ENCODE measurements at places on chromosomes 12 and 14. TPM values are rescaled to one million over a fixed set of nuclear protein-coding genes. Genes with fewer than 3 reads are reported as not detected.

DNA sequence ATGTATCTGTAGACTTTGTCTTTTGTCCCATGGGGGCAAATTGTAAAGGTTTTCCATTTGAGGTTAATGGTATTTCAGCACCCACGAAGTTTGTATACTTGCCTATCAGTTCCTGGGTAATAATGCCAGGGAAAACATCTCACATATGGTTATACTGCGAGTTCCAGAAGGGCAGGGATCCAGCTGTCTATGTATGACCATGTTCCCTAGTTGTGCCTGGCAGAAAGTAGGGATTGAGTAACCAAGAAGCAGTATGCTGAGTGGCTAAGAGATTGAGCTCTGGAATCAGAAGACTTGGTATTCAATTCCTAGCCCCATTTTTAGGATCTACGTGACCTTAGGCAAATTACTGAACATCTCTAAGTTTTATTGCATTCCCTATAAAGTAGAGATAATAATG lies 173.2 kb upstream of the PWP1 start:
- no peak for DNase-seq

GRCh38 chr12:26555139-26555538 lies 277.9 kb downstream of the ITPR2 start:
- DNase-seq: no peak

DNA sequence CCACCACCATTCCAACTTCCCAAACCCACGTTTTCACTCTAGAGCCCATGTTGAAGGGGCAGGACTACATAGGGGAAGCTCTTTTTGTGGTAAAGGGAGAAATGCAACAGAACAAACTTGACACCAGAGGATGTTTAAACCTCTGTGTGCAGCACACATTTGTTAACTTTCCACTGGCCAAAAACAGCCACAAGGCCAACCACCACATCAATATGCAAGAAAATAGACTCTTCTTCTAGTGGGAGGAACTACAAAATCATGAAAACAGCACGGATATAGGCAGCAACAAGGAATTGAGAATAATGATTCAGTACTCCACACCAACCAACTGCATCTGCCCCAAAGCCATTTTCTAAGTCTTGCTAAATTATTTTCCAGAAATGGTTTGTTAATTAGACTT lies 66.3 kb upstream of the CEP83 start:
- DNase-seq: no peak

The RPS6KL1 gene
- 2.0 TPM for total RNA-seq

DNA sequence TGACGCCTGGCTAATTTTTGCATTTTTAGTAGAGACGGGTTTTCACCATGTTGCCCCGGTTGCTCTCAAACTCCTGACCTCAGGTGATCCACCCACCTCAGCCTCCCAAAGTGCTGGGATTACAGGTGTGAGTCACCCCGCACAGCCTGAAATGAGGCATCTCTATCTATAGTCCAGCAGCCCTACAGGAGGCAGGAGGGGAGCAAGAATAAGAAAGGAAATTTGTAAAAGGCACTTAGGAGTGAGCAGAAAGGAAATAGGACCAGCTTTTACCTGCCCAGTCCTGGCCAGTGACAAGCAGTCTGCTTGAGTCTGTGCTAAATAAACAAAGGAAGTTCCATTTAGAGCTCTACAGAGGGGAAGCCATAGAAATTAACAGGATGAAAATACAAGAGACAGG lies 15.0 kb upstream of the PSMA6 start:
- DNase-seq: no peak

The HOXC6 gene
- not detected for total RNA-seq

GRCh38 chr14:91899806-91900205 lies 32.5 kb upstream of the TC2N start:
- DNase-seq: no peak

The SPIC gene
- not detected for total RNA-seq

The APOF gene
- total RNA-seq: not detected

GRCh38 chr14:95182379-95182778 lies 25.1 kb upstream of the DICER1 start:
- no peak for DNase-seq

The CLEC4D gene
- not detected for total RNA-seq

GRCh38 chr12:25482625-25483024 lies 70.5 kb downstream of the LMNTD1 start:
- no peak for DNase-seq

GRCh38 chr12:104493496-104493895 lies 36.7 kb downstream of the CHST11 start:
- no peak for DNase-seq

- no peak for DNase-seq
These were observed 1.8 kb upstream of the ZBTB39 start for GRCh38 chr12:57008178-57008577.

The ABCC9 gene
- 49.2 TPM for total RNA-seq

Data from stomach (tissue), 19 donors.